Activated CD8-positive, alpha-beta T cell treated with anti-CD3 and anti-CD28 coated beads, Interleukin-2, amount 10 ng/mL, durations not matched to agents 7 days and 5 days (primary cell): ENCODE measurements at places on chromosomes 7 and 10.

DNA sequence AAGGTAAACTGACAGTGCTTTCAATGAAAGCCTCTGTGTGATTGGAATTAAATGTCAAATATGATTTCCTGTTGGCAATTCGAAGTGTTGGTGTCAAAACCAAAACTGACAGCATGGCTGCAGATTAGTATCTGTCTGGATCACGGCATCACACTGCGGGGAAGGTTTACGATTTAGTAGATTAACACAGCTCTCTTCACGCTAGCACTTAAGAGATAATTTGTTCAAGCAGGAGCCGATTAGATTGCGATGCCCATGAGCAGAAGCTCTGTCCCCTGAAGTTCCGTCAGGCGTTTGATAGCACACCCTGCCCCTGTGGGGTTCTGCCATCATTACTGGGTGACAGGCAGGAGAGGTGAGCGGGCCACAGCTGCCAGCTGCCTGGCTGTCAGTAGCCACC is 279.5 kb upstream of the AUTS2 start:
- no peak for DNase-seq
- no peaks in the 10 kb centered on the region for H3K27me3 ChIP-seq
- H3K4me1 ChIP-seq, result no peaks in the 10 kb centered on the region
- H3K27ac ChIP-seq, result no peak overlapping the region

GRCh38 chr10:99457813-99458212 is 27.4 kb upstream of the GOT1 start:
- no peak overlapping the region for H3K27ac ChIP-seq
- no peak overlapping the region for H3K4me3 ChIP-seq
- no peaks in the 10 kb centered on the region for H3K4me1 ChIP-seq
- no peaks in the 10 kb centered on the region for H3K36me3 ChIP-seq

- no peak for DNase-seq
- no peaks in the 10 kb centered on the region for H3K36me3 ChIP-seq
- peaks cover 20% of the 10 kb centered on the region for H3K27me3 ChIP-seq
- H3K4me1 ChIP-seq, result peaks cover 6% of the 10 kb centered on the region
- no peak overlapping the region for H3K27ac ChIP-seq
Measured at GRCh38 chr7:22269963-22270362, 87.0 kb downstream of the RAPGEF5 start.

GRCh38 chr10:44908066-44908749 is 2.9 kb upstream of the TMEM72 start:
- H3K4me3 ChIP-seq, result no peak overlapping the region
- DNase-seq, result no peak
- no peaks in the 10 kb centered on the region for H3K27me3 ChIP-seq
- peaks cover 5% of the 10 kb centered on the region for H3K4me1 ChIP-seq
- no peak overlapping the region for H3K27ac ChIP-seq

- H3K4me1 ChIP-seq, result no peaks in the 10 kb centered on the region
- H3K27me3 ChIP-seq, result peaks cover 18% of the 10 kb centered on the region
- no peaks in the 10 kb centered on the region for H3K36me3 ChIP-seq
- no peak for DNase-seq
Measured at GRCh38 chr10:78118591-78118990, 84.9 kb downstream of the RPS24 start.

- H3K36me3 ChIP-seq, result no peaks in the 10 kb centered on the region
- no peak overlapping the region for H3K27ac ChIP-seq
- no peaks in the 10 kb centered on the region for H3K4me1 ChIP-seq
- H3K4me3 ChIP-seq, result no peak overlapping the region
- no peaks in the 10 kb centered on the region for H3K27me3 ChIP-seq
Measured at GRCh38 chr10:58813573-58813972, 300.9 kb downstream of the BICC1 start.

GRCh38 chr7:157136372-157136771 is 2.4 kb upstream of the UBE3C start:
- no peak overlapping the region for H3K27ac ChIP-seq
- H3K4me1 ChIP-seq, result peaks cover 21% of the 10 kb centered on the region
- H3K36me3 ChIP-seq, result peaks cover 14% of the 10 kb centered on the region
- DNase-seq, result no peak
- H3K4me3 ChIP-seq, result no peak overlapping the region

- H3K36me3 ChIP-seq, result no peaks in the 10 kb centered on the region
- no peak for DNase-seq
- H3K27ac ChIP-seq, result no peak overlapping the region
Measured at GRCh38 chr10:79056736-79057391, 11.9 kb upstream of the ZMIZ1 start.

DNA sequence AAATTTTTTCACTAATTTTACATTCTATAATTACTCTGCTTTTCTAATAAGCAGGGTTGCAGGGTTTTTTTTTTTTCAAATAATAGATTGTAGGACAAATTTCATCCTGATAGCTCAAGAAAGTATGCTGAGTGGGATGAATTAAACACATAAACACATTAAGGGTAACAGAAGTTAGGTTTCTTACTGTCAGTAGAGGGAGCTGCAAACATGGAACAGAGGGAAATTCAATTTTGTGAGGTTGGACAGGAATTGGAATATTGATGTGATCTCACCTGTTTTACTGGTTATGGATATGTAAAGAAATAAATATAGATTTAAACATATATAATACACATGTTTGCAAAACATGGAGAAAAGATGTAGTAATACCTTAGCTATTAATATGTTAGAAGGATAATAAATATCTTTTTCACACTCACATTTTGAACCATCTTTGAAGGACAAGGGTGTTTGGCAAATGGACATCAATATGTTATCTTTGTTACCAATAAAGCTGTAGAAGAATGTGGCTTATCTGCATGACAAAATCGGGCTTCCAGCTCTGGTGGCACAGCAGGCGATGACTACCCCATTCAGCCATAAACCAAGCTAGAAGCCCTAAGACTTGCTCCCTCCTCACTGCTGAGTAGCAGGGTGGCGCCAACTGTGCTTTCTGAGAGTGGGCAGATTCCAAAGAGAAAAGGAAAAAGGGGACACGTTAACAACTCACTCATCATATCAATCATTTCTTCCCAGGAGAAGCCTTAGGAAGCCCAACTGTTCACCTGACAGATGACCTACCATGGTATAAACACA is 1257.4 kb downstream of the GATA3 start:
- no peak overlapping the region for H3K4me3 ChIP-seq
- H3K27ac ChIP-seq, result no peak overlapping the region
- H3K27me3 ChIP-seq, result peaks cover 23% of the 10 kb centered on the region
- H3K36me3 ChIP-seq, result no peaks in the 10 kb centered on the region
- no peak for DNase-seq

DNA sequence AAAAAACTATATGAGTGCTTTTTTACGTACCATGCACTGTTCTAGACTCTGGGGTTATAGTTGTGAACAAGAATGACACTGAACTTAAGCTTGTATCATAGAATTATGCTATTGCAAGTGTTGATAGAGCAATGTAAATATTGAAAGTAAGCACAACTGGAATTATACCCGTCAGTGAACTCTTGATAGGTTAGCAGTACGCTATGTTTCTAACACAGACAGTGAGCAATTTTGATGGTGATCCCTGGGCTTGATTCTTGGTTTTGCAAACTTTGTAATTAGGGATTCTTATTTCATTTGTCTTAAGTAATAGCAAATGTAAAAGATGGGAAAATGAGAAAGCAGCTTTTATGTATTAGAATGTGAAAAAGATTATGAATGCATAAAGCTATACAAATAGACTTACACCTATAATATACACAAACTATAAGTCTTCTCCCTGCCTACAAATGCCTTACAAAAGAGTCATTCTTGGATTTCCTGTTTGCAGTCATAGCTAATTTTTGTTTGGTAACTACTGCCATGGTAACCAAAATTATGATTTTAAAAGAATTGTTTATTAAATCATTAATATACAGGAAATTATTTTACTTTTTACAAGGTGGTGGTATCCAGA is 6.7 kb downstream of the TES start:
- H3K4me1 ChIP-seq, result peaks cover 75% of the 10 kb centered on the region
- no peak for DNase-seq
- H3K4me3 ChIP-seq, result no peak overlapping the region
- H3K27ac ChIP-seq, result no peak overlapping the region
- peaks cover 36% of the 10 kb centered on the region for H3K36me3 ChIP-seq

- DNase-seq, result no peak
- peaks cover 58% of the 10 kb centered on the region for H3K36me3 ChIP-seq
- peaks cover 79% of the 10 kb centered on the region for H3K4me1 ChIP-seq
- H3K27me3 ChIP-seq, result no peaks in the 10 kb centered on the region
Measured at GRCh38 chr7:92634924-92635519, 44.8 kb upstream of the FAM133B start.

- no peak overlapping the region for H3K27ac ChIP-seq
- DNase-seq, result no peak
- no peak overlapping the region for H3K4me3 ChIP-seq
- no peaks in the 10 kb centered on the region for H3K36me3 ChIP-seq
- peaks cover 2% of the 10 kb centered on the region for H3K4me1 ChIP-seq
- H3K27me3 ChIP-seq, result peaks cover 32% of the 10 kb centered on the region
Measured at GRCh38 chr7:142280263-142280662, 22.4 kb upstream of the PRSS58 start.

- no peaks in the 10 kb centered on the region for H3K36me3 ChIP-seq
- H3K4me3 ChIP-seq, result no peak overlapping the region
- no peaks in the 10 kb centered on the region for H3K27me3 ChIP-seq
- no peak overlapping the region for H3K27ac ChIP-seq
- H3K4me1 ChIP-seq, result no peaks in the 10 kb centered on the region
Measured at GRCh38 chr10:53808677-53809372, 992.2 kb downstream of the PCDH15 start.

DNA sequence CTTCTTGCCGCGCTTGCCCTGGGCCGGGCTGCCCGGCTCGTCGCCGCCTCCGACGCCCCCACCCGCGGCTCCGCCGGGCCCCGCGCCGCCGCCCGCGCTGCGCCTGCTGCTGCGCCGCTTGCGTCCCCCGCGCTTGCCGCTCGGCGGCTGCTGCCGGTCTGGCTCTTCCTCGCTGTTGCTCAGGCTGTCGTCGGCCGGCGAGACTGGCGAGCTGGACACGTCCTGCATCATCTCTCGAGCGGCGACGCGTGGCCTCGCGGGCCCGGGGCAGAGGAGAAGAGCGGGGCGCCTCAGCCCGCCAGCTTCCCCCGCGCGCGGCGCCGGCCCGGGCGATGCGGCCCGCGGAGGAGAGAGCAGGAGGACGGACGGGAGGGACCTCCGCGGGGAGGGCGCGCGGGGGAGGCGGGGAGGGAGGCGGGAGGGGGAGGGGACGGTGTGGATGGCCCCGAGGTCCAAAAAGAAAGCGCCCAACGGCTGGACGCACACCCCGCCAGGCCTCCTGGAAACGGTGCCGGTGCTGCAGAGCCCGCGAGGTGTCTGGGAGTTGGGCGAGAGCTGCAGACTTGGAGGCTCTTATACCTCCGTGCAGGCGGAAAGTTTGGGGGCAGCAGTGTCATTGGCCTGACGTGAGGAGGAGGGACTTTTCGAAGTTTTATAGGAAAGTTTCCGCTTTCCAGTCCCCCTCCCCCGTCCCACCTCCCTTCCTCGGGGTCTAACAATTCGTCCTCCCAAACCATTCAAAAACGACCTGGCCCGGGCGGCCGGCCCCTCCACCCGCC is at the start of gene TWIST1:
Gene TWIST1 (minus strand): TSS at position 546 of the 779 bp plus-strand sequence. CDS start 315 bp downstream, at position 231.
- H3K27me3 ChIP-seq, result peaks cover 54% of the 10 kb centered on the region
- DNase-seq, result no peak
- peaks cover 5% of the 10 kb centered on the region for H3K4me1 ChIP-seq
- no peak within 1 kb of the TSS for H3K27ac ChIP-seq
- H3K36me3 ChIP-seq, result no peaks in the 10 kb centered on the region

GRCh38 chr10:43976292-43976691 is 327.6 kb upstream of the ZNF32 start:
- H3K36me3 ChIP-seq, result no peaks in the 10 kb centered on the region
- peaks cover 7% of the 10 kb centered on the region for H3K4me1 ChIP-seq
- H3K27ac ChIP-seq, result no peak overlapping the region
- peaks cover 5% of the 10 kb centered on the region for H3K27me3 ChIP-seq

DNA sequence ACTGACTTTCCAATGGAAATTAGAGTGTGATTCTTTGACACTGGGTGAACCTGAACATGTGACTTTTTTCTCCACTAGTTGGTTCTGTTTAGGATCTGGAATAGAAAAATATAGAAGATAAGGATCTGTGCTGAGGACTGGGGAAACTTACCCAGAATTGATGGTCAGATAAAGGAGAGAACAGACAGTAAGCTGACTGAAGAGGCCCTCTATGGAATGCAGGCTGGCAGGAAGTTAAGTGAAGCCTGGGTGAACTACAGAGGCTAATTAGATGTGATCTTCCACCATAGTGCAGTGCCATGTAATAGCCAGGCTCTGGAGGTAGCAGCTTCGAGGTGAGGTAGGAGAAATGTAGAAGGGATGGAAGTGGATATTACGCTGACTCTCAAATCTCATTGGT is 455.3 kb downstream of the PLXDC2 start:
- no peaks in the 10 kb centered on the region for H3K4me1 ChIP-seq
- H3K27ac ChIP-seq, result no peak overlapping the region
- H3K4me3 ChIP-seq, result no peak overlapping the region
- no peak for DNase-seq
- H3K27me3 ChIP-seq, result no peaks in the 10 kb centered on the region

- no peaks in the 10 kb centered on the region for H3K4me1 ChIP-seq
- H3K36me3 ChIP-seq, result no peaks in the 10 kb centered on the region
- H3K27me3 ChIP-seq, result no peaks in the 10 kb centered on the region
Measured at GRCh38 chr7:79520543-79520942, 67.1 kb upstream of the MAGI2 start.
